ENCODE measurements at places on chromosomes 4 and X.

DNA sequence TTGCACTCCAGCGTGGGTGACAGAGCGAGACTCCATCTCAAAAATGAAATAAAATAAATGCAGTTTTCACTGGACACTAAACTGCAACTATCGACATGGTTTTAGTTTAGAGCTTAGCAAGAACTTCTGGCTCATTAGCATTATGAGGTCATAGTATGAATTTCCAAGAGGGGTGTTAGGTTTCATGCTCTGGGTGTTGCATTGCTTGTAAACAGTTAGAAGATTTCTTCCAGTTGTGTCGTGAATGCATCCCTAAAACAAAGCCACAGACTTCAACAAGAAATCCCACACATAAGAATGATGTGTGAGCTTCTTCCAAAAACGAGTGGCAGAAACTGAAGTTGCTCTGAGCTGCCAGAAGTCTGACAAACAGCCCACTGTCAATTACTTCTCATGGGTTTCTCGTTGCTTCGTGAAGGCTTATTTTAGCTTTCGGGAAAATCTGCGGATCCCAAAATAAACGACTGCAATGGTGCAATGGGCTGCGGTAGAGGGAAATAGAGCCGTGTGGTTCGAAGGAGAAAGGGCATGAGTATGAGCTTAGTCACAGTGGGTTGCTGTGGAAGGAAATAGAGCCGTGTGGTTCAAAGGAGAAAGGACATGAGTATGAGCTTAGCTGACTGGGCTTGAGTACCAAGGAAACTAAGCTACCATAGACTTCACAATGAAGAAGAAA lies 354.9 kb downstream of the DHRSX start:
- DNase-seq: no peak

- DNase-seq: no peak
Measured at GRCh38 chr4:185036842-185037241, 18.6 kb downstream of the HELT start.

DNA sequence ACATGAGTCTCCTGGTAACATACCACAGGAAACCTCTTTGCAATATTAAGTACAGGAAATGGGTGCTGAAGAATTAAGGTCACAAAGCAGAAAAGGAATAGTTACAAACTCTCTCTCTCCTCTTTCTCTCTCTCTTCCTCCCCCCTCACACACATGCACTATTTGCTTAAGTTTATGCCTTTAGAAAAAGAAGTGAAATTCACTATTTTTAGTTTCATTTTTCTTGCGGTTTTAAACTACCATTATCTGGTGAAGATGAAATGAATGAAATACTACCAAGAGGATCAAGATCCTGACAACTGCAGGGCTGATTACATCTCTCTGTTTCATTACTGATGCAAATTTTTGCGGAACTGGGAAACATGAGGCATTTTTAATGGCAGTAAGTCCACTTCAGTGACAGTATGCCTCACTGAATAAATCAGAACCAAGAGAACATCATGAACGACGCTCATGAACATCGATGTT lies 64.3 kb upstream of the FTHL17 start:
- no peak for DNase-seq

DNA sequence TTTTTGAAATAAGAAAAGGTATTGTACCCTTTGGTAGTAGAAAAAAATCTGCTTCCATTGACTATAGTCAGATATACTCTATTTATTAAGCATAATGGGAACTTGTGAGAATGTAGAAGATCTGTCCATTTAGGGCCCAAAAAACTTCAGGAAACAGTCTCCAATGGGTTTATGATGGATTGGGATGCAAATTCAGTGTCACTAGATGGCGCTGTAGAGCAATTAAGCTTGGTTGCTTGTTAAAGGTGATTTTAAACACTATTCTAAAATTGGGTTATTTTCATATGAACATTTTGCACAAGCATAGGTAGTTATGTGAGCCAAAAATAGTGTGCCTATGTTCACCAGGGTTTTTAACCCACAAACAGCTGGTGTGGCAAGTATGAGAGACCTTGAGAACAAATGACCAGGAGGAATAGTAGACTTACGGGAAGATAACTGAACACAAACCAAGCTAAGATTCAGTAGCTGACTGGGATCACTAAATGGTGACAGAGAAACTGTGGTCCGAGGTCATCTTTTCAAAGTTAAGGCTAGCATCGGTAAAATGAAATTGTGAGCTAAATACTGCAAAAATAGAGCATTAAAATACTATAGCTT lies 80.3 kb upstream of the LSM6 start:
- no peak for DNase-seq

DNA sequence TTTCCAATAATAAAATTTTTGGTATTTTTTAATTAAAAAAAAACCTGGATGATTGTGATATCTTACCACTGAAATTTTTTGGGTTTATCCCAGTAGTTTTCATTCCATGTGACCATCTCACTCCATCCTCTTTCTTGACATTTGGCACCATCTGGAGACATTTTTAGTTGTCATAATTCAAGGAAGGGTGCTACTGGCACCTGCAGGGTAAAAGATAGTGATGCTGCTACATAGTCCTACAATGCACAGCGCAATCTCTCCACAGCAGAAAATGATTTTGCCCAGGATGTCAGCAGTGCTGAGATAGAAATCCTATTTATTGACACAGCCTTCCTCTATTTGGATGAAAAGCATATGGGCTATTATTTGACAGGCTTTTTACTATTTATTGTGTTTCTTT lies 79.3 kb downstream of the RBPJ start:
- DNase-seq: no peak

DNA sequence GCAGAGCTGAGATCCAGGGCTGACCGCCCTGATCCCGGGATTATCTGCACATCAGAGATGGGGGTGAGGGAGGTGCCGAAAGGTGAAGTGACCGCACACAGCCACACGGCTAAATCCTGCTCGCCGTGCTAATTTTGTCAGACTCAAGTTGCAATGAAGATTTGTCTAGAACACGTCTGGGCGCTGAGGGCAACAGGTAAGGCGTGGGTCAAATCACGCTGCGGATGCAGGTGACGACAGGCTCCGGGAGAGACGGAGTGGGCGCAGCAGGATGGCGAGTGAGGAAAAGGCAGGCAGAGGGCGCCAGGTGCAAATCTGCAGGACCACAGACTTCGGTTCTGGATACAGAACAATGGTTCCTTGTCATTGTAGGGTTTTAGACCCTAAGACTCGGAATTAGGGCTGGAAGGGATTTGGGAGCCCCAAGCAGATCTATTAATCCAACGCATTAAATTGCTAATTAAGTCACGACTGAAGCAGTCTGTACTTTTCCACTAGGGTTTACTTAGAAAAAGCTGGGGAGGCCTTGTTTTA lies 1.9 kb upstream of the TBC1D14 start:
- DNase-seq: no peak

- DNase-seq: no peak
Measured at GRCh38 chr4:75845992-75846391, 56.3 kb downstream of the PPEF2 start.

DNA sequence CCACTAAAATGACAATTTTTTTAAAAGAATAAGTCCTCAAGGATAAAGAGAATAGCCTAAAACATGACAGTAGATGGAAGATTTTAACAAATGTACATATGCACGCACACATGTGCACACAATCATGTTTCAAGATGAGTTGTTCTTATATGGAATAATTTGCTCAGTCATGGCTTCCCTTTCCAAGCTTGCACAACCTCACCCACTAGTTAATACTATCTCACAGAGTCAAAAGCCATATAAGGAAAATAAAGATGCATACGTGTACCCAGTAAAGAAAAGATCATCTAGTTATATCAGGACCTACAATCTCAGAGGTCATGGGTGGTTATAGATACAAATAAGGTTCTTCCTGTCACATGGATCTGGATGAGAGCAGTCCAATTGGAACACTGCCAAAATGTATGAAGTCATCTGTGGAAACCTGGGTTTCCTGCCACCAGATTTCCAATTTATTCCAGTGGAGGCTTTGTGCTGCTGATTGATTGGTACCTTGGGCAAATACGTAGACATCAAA lies 56.1 kb downstream of the FAM13A start:
- no peak for DNase-seq

DNA sequence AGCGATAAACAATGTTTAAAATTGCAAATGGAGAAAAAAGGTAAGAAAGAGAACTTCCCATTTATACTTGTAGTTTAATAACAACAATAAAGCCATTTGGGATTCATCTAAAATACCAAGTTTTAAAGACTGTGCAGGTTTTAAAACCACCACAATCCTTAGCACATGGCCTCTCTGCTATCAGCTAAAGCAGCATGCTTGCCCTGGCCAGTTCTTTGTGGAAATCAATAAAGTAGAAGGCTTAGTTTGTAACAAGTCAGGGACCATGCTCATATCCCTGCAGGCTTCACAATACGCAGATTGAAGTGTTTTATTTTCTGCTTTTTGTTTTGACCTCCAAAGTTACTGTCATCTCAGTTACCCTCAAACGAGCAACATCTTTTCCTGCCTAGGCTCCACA lies 249.5 kb downstream of the INPP4B start:
- no peak for DNase-seq

DNA sequence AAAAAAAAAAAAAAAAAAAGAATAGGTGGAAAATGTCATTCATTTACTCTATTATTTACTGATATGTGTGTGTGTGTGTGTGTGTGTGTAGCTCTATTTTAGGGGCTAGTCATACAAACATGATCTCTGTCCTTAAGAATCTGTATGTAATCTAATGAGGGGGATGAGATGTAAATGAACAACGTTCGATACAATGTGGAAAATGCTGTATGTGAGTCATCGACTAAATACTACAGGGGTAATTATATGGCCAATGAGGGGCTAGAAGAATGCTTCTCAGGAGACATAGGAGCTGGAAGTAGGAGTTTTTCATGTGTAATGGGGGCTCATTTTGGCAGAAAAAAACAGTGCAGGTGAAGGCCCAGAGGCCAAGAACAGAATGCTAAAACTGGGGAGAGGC lies 41.9 kb downstream of the LEF1 start:
- no peak for DNase-seq

DNA sequence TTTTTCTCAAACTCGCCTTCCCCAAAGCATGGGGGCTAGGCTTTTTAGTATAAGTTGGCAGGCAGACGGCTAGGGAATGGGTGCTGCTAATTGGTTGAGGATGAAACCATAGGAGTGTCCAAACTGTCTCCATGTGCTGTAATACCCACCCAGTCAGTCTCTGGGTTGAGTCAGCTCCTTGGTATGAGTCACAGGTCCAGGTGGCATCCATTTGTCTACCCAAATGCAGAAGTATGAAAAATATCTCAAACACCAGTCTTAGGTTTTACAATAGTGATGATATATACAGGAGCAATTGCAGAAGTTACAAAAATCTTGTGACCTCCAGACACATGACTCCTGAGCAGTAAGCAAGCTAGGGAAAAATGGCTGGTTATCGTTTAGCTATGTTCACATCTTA lies 27.4 kb upstream of the CCSER1 start:
- DNase-seq: no peak

DNA sequence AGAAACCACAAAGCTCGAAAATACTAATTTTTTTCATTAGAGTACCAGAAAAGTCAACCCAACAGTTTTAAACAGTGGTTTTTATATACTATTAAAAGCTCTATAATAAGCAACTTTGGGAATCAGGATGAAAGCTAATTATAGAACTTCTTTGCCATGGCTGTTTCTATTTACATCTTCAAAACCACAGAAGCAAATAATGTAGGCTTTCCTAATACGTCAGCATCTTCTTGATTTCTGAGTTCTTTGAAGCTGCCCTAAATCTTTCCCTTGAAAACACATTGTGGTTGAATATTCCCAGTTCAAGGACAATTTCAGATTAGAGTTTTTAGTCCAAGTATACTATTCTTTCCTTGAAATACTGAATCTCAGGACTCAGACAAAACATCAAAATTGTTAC lies 460.2 kb upstream of the FAT1 start:
- no peak for DNase-seq

DNA sequence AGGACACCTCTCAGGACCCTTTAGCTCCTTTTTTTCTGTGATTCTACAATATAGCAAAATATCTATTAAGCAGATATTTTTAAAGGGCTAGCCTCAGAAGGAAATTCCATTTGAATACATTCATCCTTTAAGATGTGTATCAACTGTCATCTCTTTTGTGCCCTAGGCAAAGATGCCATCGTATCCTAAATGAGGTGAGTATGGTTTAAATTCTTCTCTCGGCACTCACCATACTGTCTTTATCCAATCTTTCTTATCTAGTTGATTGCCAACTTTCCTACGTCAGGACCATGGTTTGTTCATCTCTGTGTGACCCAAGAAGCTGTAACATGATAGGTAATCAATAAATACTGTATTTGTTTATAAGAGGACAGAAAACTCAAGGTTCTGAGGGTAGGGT lies 176.0 kb downstream of the LDB2 start:
- DNase-seq: no peak

DNA sequence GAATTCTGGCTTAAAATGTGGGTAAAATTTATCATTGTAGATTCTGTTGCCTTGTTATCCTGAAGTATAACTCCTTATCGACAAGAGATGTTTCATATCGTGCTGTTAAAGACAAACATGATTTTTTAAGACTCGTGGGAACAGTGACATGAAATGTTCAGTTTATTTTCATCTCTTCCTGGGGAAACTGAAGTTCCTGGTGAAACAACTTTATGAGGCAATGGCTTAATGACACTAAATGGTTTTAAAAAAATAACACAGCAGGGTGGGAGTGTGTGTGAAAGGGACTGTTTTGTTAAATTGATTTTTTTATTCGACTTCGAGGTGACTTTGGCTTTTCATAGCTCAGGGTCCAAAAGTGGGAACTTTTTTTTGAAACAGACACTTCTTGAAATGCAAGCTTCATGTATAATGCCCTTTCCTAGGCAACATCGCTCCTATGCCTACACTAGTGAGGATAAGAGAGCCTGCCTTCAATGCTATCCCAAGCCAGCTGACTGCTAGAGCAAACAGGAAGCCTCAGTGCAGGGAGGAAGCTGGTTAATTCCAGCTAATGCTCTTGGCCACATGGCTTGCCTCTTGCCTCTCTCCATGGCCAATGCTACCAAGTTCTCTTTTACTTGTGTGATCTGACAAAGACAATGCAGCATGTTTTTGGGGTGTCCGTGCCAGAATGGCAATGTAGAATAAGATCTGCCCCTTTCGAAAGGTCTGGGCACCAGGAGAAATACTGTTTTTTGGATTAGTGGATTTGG lies 80.9 kb upstream of the PLAC1 start:
- DNase-seq: no peak

- no peak for DNase-seq
Measured at GRCh38 chr4:22487328-22487727, 28.5 kb downstream of the ADGRA3 start.

DNA sequence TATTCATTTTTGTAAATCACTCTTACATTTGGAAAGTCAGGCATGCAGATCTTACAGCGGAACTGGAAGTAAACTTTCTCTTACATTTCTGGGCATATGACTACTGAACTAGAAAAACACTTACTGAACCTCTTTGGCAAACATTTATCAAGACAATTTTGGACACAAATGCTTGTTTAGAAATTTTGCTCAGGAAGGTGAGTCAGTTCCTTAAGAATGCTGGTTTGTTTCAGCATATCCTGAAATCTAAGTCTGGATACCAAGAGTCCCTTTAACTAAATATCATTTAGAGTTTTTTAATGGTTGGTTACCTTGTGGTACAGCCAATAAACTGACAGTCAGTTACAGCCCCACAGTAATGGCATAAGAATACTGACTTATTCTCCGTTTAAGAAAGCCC lies 15.0 kb downstream of the SHISA3 start:
- no peak for DNase-seq

Measured in stimulated activated CD8-positive, alpha-beta memory T cell treated with anti-CD3 and anti-CD28 coated beads, Interleukin-7, amount 100 ng/mL, for 1 hour (primary cell).